ENCODE measurements at places on chromosomes 7 and 10.

GRCh38 chr7:8371742-8372141 is 61.7 kb upstream of the NXPH1 start:
- DNase-seq = no peak

DNA sequence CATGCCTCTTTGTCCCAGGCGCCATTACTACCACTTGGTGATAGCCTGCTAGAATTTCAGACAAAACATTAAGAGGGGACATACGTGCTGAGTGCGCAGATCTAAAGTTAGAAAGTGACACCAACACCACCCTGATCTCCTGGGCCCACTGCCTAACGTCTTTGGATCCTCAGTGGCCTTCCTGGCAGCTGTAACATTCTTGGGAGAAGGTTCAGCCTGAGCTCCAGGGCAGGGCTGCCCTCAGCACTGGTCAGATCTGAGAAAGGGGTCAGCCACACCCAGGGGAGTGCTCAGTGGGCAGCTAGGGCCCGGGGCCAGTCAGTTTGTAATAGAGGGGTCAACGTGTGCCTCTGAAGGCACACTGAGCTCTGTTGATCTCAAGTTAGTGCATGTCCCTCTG is 48.4 kb downstream of the ZCCHC24 start:
- DNase-seq = no peak

GRCh38 chr10:29050081-29050480 is 238.8 kb upstream of the LYZL1 start:
- no peak for DNase-seq

DNA sequence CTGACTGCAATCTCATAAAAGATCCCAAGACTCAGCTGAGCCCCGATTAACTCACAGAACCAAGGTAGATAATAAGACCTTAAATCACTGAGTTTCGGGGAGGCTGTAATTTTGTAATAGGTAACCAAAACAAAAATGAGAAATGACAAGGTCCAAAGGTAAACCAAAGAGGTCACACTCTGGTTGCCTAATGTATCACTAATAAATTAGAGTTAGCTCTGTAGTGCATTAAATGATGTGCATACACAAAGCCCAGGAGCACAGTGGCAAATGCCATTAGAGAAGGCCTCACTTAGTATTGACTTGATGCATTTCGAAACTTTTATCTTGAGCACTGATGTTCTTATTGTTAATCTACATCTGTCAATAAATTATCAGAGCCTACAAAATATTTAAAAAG is 237.7 kb upstream of the CCDC6 start:
- no peak for DNase-seq

DNA sequence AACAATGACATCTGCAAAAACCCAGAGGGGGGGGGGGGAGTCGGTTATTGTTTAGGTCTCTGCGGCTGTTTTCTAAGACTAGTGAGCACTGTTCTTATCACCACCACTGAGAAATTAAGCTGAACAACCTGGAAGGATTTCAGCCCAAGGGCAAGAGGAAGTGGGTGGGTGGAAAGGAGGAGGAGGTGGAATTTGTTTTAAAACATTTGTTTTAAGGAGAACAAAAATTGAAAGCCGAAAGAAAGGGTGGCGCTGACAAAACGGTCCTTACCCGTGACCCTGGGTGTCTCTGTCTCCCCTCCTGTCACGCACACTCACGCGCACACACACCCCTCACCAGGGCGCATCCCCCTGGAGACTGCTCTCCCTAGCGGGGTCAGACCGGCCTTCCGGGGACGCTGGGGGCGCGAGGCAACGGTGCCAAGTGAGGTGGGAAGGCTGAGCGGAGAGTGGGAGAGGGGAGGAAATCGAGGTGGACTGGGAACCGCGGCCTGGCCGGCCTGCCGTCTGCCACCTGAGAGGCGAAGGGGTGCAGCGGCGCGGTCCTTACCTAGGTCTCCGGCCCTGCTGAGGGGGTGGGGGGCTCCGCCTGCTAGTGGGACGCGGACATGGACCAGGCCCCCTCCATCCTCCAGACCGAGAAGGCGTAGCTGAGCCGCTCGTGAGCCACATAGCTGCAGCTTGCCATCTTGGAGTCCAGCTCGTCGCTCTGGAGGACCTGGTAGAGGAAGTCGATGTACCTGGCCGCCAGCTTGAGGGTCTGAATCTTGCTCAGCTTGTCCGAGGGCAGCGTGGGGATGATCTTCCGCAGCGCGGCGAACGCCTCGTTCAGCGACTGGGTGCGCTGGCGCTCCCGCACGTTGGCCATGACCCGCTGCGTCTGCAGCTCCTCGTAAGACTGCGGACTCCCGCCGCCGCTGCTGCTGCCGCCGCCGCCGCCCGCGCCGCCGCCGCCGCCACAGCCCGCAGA is 1.0 kb downstream of the TWIST1 start:
- DNase-seq = no peak

GRCh38 chr10:112774798-112775197 is 175.2 kb upstream of the TCF7L2 start:
- DNase-seq = no peak

DNA sequence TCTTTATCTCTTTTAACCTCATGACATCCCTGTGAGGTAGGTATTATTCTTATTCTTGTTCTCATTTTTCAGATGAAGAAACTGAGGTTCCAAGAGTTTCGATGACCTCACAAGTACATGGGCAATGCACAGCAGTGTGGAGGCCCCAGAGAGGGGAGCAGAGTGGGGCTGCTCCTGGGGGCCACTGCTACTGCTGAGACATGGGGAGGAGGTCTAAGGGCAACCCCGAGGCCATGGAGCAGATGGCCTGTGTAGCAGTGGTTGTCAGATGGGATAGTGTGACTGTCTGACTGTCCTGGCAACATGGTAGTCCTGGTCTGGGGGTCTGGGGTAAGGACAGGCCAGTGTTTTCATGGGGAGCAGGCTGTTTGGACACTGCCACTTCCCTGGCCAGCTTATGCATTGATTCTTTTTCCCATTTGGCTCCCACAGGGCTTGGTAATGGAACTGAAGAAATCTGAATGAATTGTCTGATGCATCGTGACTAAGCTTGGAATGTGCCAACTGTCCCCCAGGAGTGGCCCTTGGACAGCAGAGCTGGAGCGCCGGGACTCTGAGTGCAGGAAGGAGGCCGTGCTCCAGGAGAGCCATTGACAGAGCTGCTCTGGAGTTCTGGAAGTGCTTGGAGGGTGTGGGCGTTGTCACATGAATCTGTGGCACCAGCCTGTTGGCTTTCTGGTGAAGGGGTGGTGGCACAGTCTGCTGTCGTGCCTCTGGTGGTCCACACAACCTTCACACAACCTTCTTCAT is 40.9 kb downstream of the ADRA2A start:
- DNase-seq = no peak
